Activated CD4-positive, alpha-beta T cell treated with anti-CD3 and anti-CD28 coated beads, Interleukin-2, amount 10 ng/mL, durations not matched to agents 24 days and 14 days (primary cell): ENCODE measurements at places on chromosomes 1 and 21. TPM values are rescaled to one million over a fixed set of nuclear protein-coding genes. Genes with fewer than 3 reads are reported as not detected.

The PRAMEF17 gene
- not detected in 2 replicates for total RNA-seq

The STPG1 gene
- total RNA-seq = 3.8 and 5.0 TPM in 2 replicates

The C1orf21 gene
- total RNA-seq = 1.8 and 2.5 TPM in 2 replicates

The OR6K3 gene
- not detected in 2 replicates for total RNA-seq

The DPH5 gene
- total RNA-seq = 37.5 and 41.0 TPM in 2 replicates

The ARMH1 gene
- total RNA-seq = 133 and 137 TPM in 2 replicates

The BSDC1 gene
- 44.8 and 49.5 TPM in 2 replicates for total RNA-seq

The CDA gene
- total RNA-seq = not detected in 2 replicates

The NMNAT2 gene
- not detected in 2 replicates for total RNA-seq

The HPDL gene
- total RNA-seq = 39.6 and 39.8 TPM in 2 replicates

The ST6GALNAC5 gene
- total RNA-seq = not detected in 2 replicates

The FAM163A gene
- not detected in 2 replicates for total RNA-seq

The PLA2G2C gene
- 0.28 and 0.40 TPM in 2 replicates for total RNA-seq

The SLAMF6 gene
- total RNA-seq = 53.8 and 55.4 TPM in 2 replicates

The GIPC2 gene
- total RNA-seq = 0.05 TPM in 1 of 2 replicates, not detected in the other

The RSBN1 gene
- total RNA-seq = 20.9 and 21.5 TPM in 2 replicates

The RIMS3 gene
- total RNA-seq = 2.0 and 2.4 TPM in 2 replicates

The GBP2 gene
- total RNA-seq = 168 and 169 TPM in 2 replicates

The OLFML3 gene
- 0.09 TPM in 1 of 2 replicates, not detected in the other for total RNA-seq

The SLC35F3 gene
- total RNA-seq = 10.2 and 10.9 TPM in 2 replicates

The RBM11 gene
- total RNA-seq = 0.84 and 1.4 TPM in 2 replicates

The SMAP2 gene
- total RNA-seq = 156 and 157 TPM in 2 replicates

The CR1 gene
- not detected in 2 replicates for total RNA-seq
